ENCODE measurements at places on chromosomes 6 and 20.

- no peak for DNase-seq
Observed at GRCh38 chr6:160226118-160226591, 32.5 kb downstream of the SLC22A2 start.

GRCh38 chr20:36860811-36861624 lies 14.9 kb upstream of the TLDC2 start:
- DNase-seq: no peak

DNA sequence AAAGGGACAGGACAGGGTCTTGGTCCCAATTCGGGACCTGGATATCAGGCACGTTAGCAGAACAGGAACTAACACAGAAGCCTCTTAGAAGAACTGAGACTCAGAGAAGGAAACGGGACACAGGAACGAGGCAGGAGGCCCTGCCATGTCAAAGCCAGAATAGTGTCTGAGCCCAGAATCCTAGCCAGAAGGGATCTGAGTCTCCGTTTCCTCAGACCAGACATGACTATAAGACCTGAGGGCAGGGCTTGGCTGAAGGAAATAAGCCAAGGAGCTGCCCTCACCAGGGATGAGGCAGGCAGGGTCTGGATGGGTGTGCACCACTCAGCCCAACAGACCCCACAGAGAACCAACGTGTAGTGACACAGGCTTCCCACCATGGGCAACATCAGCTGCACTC lies 40.3 kb downstream of the TRERF1 start:
- DNase-seq: no peak

- no peak for DNase-seq
Observed at GRCh38 chr6:45473121-45473993, 95.6 kb upstream of the SUPT3H start.

DNA sequence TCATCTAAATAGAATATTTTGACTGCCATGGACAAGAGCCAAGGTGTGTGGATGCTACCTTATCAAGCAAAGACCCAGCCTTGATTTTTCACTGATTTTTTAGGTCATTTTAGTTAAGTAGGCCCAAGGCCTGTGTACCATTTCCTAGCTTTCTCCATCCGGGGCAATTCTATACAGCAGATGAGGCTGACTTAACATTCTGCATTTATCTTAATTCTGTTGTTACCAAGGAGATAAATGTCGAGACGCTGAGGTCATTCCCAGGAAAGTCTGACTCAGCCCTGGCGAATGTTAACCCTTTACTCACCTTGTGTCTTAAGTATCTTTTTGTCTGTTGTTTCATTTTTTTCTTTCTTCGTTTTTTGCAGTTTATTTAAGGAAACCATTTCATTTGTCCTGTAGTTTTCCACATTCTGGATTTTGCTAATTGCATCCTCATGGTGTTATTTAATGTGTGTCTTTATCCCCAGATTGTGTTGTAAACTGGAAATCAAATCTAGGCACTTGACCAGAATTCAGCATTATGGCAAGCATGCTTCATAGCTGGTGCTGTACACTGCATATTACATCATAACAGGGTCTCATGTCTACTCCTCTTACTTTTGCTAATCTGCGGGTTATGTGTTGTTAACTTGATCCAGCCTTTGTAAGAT lies 277.0 kb downstream of the CDKAL1 start:
- DNase-seq: no peak

GRCh38 chr6:1558388-1558787 lies 51.3 kb upstream of the FOXC1 start:
- no peak for DNase-seq

GRCh38 chr6:36195471-36196112 lies 952 bp upstream of the BRPF3 start:
- DNase-seq: no peak

DNA sequence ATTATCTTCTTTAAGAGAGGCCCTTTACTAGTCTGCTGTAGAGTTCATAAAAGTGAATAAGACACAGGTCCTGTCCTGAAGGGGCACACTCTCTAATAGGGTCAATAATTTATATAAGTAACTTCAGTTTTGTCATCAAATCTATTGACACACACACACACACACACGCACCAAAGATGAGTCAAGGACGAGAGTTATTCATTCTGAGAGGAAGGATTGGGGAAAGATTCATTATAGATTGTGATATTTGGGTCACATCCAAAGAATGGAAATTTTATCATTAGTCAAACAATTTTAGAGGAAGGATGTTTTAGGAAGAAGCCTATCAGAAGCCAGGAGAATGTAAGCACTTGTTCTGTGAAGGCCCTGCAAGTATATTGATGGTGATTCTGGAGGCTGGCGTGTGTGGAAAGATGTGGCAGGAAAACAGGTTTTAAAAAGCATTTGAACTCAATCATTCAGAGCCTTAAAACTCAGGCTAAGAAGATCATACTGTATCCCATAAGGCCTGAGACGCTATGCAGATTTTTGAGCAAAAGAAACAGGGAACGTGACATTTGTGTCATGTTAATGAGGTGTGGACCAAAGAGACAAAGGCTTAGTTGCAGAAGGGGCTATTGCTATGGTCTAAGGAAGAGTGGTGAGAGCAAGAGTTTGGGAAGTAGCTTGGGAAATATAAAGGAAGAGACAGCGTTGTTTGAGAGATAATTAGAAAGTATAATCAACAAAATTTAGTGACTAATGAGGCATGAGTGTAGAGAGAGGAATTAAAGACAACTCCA lies 161.4 kb upstream of the PREP start:
- DNase-seq: no peak

- no peak for DNase-seq
Observed at GRCh38 chr20:20875716-20876115, 163.3 kb upstream of the RALGAPA2 start.

- DNase-seq: no peak
Observed at GRCh38 chr6:250676-251075, 41.6 kb upstream of the DUSP22 start.
